ENCODE measurements at places on chromosomes 1 and 21. TPM values are rescaled to one million over a fixed set of nuclear protein-coding genes. Genes with fewer than 3 reads are reported as not detected.

The CATSPERE gene
- 2.0 TPM for total RNA-seq

The RBM11 gene
- 14.4 TPM for total RNA-seq

The DCST1 gene
- not detected for total RNA-seq

The ITLN2 gene
- total RNA-seq, result 0.17 TPM

The SLC44A5 gene
- total RNA-seq, result 37.7 TPM

The LCE3B gene
- total RNA-seq, result not detected

The FCRL6 gene
- not detected for total RNA-seq

The PLA2G5 gene
- total RNA-seq, result 1.9 TPM

The CRP gene
- not detected for total RNA-seq

The MMEL1 gene
- total RNA-seq, result 2.9 TPM

The A3GALT2 gene
- not detected for total RNA-seq

The TESK2 gene
- 5.4 TPM for total RNA-seq

The SH3GLB1 gene
- 89.4 TPM for total RNA-seq

The LIX1L gene
- 36.3 TPM for total RNA-seq

The IPO9 gene
- 39.3 TPM for total RNA-seq

The MIXL1 gene
- total RNA-seq, result 0.22 TPM

The HRNR gene
- not detected for total RNA-seq

The LIN28A gene
- not detected for total RNA-seq

The IVL gene
- not detected for total RNA-seq

The PHF13 gene
- 13.3 TPM for total RNA-seq

The C2CD4D gene
- total RNA-seq, result not detected

The GSTM1 gene
- not detected for total RNA-seq

The MTF2 gene
- total RNA-seq, result 40.9 TPM

The DNAI4 gene
- 43.0 TPM for total RNA-seq

The LPAR3 gene
- total RNA-seq, result 14.1 TPM

The NHLH2 gene
- total RNA-seq, result 2.8 TPM

The OR10J1 gene
- total RNA-seq, result not detected

The LEPR gene
- total RNA-seq, result 197 TPM

The FCRLA gene
- 0.44 TPM for total RNA-seq
